ENCODE measurements at places on chromosomes 7 and 10.

- DNase-seq, result no peak
Measured at GRCh38 chr10:87541114-87541513, 36.4 kb downstream of the MINPP1 start.

DNA sequence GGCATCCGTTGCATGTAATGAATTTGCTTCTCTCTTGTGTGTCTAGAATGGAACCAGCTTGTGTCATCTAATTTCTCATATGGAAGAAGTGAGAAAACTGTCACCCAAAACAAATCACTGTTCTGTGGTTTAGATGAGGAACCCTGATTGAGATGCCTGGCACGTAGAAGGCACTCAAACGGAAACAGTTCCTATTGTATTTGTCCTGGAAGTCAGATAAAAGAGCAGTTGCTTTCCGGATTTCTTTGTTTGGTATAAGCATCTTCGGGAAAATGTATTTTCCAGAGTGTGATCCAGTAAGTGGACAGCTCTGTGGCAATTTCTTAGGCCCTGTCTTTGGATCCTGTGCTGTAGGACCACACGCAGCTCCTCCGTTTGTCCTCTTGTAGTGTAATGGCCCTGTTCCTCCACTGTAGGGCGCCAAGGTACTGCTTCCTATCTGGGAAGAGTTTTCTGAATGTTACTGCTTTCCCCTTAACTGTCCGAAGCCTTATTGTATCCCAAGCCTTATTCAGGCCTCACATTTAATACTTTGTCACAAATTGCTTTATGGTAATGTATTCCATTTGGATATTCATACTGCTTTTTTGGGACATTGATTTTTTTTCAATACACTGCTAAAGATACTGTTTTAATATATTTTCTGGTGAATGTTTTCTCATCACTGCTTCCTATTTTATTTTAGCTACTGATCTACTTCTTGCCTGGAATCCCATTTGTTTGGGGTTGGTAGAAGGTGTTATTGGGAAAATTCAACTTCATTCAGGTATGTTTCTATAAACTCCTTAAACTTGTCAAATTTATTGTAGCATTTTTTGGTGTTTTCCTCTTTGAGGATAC lies 24.8 kb downstream of the INPP5F start:
- no peak for DNase-seq

DNA sequence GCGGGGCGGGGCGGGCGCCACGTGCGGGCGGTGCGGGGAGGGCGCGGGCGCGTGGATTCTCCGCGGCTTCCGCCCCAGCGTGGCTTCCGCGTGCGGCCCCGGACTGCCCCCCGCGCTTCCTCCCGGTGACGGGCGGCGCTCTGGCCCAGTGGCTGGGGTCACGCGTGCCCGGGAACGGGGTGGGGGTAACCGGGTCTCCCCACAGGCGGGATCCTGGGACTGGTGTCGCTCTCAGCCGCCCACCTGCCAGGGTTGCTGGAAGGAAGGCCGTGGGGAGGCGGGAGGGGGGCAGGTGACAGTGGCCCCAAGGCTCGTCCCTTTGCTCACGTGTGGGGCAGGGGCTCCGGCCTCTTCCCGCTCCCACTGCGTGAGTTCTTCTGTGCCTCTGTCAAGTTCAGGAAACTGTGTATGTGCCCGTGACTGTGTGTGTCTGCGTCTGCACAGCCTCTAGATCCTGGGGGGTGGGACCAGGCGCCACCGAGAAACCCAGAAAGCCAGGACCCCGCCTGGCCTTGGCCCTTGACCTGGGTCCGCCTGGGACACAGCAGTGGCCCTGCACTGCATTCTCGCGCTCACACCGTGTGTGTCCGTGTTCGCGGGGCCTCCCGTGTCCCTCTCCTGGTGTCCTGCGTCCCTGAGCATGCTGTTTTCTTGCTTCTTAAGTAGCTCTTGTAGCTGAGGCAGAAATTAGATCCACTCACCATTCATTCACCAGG lies 919 bp downstream of the MAFK start:
- peak; percentile 36 for DNase-seq

GRCh38 chr10:24723788-24724380 lies at the start of gene ARHGAP21:
Gene ARHGAP21 (minus strand): TSS chr10:24723887. CDS start chr10:24721899, 1,988 bp downstream.
- peak; percentile 10 for DNase-seq

DNA sequence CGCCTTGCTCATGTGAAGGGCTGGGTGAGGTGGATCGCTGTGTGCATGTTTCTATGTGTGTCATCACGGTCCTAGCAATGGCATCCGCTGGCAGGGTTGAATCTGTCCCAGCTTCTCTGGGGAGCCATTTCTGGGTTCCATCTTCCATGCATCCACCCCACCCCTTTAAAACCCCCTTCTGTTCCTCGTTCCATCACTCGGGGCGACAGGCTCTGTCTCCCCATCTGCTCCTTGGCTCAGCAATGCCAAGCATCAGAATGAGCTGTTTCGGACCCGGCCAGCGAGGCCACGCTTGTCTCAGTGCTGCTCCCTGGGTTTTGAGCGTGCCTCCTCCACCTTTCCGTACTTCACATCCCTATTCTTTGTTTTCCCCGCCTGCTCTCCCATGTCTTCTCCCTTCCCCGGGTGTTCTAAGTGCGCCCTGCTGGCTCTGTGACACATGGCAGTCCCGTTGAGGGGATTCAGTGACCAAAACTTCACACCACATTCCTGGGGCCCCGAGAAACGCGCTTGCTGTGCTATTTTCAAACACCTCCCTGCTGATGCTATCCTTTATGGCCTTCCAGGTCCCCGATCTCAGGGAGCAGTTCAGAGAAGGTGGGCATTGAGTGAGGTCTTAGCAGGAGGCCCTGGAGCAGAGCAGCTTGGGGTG lies 554.1 kb upstream of the FOXK1 start:
- no peak for DNase-seq

DNA sequence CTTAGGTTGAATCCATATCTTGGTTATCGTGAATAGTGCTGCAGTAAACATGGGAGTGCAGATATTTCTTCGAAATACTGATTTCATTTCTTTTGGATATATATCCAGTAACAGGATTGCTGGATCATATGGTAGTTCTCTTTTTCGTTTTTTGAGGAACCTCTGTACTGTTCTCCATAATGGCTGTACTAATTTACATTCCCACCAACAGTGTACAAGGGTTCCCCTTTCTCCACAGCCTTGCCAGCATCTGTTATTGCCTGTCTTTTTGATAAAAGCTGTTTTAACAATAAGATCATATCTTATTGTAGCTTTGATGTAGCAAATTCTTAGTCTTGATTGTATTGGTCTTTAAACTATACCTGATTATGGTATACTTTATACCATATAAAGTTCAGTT lies 45.3 kb downstream of the ZNRF2 start:
- DNase-seq, result no peak

DNA sequence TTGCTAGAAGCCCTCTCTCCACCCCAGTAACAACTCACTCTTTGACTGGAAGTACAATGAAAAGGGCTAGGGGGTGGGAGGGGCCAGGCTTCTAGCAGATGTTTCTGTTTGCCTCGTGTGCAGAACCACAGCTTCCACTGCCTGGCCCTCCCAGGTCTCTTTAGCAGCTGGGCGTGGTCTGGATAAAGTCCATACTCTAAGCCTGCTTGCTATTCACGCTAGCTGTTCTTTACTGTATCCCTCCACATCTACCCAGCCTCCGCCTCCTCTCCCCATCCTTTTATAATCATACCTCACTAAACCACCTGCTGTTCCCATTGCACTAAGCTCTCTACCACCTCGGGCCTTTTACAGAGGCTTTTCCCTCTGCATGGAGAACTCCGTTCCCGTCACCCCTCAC lies 288.8 kb downstream of the CAMK1D start:
- DNase-seq, result no peak

DNA sequence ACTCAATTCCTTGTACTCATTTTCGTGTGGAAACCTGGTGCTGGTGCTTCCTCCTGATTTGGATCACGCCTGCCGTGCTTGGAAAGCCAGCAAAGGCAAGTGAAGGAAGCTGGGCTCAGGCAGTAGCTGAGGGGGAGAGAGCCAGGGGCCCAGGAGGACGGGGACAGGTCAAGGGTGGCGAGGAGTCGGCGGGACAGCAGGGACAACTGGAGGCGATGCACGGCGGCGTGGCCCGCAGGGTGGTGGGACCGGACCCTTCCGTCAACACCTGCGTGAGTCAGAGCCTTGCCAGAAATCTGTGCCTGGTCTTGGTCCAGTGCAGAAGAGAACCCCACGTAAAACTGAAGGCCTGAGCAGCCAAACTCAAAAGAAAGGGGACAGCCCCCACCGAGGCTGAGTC lies 309.7 kb upstream of the SHH start:
- no peak for DNase-seq

GRCh38 chr7:15309872-15310271 lies 251.9 kb downstream of the AGMO start:
- DNase-seq, result no peak

DNA sequence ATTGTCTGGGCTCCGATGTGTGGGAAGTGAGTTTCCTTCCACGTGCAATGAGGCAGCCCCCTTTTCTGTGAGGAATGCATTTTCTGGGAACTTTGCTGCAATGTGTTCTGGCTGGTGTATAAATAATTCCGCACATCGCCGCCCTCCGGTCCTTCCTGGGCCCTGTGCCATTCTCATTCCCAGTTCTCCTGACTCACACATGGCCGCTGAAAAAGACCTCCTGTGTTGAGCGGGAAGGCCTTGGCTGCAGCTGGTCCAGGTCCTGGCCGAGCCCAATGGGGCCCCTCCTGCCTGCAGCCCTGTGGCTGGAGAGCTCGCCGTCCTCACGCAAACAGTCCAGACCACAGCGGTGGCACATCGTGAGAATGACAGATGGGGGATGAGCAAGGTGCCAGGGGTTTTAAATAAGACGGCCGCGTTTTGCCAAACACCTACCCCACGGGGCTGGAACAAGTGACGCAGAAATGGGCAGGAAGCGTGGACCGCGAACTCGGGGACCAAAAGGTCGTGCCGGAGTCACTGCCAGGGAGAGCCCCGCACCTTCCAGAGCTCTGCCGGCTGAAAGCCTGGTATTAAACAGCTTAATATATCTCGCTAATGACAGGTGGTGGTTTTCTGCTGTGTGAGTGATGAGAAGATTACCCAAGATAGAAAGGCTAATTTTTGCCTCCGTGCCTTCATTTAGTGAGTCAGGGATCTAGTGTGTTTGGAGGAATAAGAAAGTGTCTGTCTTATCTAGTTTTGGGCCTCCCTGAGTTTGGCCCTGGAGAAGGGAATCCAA lies 37.0 kb downstream of the FAM20C start:
- DNase-seq, result no peak

DNA sequence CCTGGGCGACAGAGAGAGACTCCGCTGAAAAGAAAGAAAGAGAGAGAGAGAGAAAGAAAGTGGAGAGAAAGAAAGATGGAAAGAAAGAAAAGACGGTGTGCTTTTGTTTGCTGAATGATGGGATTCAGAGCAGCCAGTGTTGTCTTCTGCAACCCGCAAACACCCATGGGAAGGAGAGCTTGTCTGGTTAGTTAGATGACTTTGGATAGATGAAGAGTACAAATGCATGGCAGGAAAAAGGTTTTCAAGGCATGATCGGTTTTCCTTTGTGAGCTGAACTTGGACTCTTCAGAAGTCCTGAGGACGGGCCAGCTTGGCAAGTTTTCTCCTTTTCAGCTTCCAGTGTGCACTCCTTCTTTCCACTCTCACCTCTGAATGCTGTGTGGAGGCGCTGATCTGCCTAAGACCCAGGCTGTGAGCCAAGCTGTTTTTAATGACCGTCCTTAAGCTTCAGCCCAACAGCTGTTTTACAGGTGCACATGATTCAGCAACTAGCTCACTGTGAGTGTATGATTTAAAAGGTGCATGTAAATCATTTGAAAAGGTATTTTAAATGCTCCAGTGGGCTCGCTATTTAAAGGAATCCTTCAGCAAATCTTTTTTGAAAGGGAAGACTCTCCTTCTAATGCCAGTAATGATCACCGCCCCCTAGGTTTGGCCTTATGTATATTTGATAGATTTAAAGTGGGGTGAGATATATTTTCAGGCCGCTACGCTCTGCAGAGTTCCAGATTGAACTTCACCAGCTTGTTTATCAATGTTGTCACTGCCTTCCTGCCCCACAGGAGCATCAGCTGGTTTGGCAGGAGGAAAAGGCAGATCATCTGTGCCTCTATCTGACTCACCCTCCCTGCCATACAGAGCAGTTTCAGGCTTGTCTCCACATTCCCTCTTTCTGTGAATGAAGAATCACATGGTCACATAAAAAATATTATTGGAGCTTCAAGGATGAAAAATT lies 115.0 kb downstream of the PLXDC2 start:
- no peak for DNase-seq

DNA sequence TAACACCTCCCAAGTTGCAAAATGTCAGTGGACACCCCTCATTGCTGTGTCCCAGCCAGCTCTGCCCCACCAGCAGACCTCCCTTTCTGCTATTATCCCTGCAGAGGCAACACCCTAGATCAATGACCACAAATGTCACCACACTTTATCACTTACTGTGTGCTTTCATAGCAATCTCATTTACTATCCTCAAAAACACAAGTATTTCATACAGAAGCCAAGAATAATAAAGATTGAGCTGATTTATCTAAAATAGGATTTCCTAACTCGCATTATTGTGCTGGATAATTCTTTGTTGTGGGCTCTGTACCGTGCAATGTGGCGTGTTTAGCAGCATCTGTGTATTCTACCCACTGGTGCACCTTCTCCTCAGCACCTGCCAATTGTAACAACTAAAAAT lies 13.2 kb upstream of the ABCB5 start:
- DNase-seq, result no peak

GRCh38 chr7:141691961-141692360 lies 10.0 kb downstream of the DENND11 start:
- no peak for DNase-seq

GRCh38 chr10:129131457-129132132 lies 335.4 kb upstream of the MGMT start:
- DNase-seq, result no peak

Data from activated T-helper 1 cell treated with anti-CD3 and anti-CD28 coated beads, Interleukin-2, amount 50 U/mL, for 16 hours (primary cell).